WTC11 (cell line): ENCODE measurements at places on chromosomes 3 and 15. TPM values are rescaled to one million over a fixed set of nuclear protein-coding genes. Genes with fewer than 3 reads are reported as not detected.

The LRTM1 gene
- not detected in 3 replicates for total RNA-seq

The VPS18 gene
- total RNA-seq = 22.0 to 27.3 TPM (median 24.1 TPM) in 3 replicates

DNA sequence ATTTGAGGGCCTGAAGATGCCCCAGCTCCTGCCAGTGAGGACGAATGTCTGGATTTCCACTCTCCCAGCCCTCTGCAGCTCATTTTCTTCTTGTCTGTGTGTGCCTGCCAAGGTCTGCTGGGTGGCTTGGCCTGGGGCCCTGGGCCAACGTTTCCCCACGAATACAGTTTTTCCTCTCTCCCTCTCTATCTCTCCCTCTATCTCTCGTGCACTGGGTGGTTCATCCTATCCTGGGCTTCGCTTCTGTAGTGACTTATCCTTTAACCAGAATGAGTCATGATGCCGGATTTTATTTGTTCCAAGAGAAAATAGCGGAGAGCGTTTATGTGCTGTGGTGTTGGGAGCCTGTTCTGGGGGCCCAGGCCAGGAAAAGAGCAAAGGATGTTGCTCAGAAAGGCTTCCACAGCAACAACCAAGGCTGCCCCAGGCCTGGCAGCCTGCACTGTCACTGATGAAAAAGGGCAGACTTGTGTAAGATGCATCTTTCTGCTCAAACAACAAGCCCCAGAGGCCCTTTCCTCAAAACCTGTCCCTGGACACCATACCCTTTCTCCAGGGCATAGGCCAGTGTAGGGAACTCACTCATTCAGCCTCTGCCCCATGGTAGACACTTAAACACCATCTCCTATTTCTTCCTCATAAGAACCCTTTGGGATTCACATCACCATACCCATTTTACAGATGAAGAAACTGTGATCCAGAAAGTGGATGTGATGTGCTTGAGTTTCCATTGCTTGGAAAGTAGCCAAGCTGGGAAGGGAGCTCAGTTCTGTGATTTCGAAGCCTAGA is 47.3 kb downstream of the ITGA11 start:
- H3K36me3 ChIP-seq = no peaks in the 10 kb centered on the region
- no peak overlapping the region for H3K4me3 ChIP-seq
- peaks cover 2% of the 10 kb centered on the region; the same call in 1 of the 2 replicates for H3K27me3 ChIP-seq
- H3K27ac ChIP-seq = no peak overlapping the region
- H3K4me1 ChIP-seq = no peaks in the 10 kb centered on the region

DNA sequence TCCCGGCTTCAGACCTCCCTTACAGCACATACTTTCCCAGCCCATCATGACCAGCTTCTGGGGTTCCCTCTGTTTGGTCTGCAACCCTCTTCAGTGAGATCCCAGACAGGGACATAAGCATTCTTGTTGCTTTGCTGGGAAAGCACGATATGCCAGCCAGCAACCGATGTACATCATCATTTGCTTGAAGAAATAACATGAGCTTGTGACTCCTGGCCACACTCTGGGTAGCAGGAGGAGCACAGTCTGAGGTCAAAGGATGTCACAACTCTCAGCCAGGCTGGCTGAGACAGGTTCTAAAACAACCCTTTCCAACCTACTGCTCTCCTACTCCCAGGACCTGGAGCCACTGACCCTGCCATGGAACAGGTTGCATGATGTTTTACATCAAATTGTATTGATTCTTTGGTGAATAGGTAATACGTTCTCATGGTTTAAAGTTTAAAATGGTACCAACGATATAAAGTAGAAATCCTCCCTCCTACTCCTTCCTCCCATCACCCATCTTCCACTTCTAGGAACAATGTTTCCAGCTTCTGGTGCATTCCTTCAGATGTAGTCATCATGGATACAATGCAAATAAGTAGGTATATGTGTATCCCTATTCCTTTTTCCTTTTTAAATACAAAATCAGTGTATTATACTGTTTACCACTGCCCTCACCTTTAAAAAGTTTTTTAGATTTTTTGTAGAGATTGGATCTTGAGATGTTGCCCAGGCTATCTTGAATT is 190.3 kb downstream of the OPA1 start:
- peaks cover 58% of the 10 kb centered on the region for H3K4me1 ChIP-seq
- H3K27me3 ChIP-seq = peaks cover 51% of the 10 kb centered on the region
- H3K36me3 ChIP-seq = no peaks in the 10 kb centered on the region

- no peak for DNase-seq
- no peak overlapping the region for H3K4me3 ChIP-seq
- H3K27me3 ChIP-seq = no peaks in the 10 kb centered on the region
- H3K36me3 ChIP-seq = no peaks in the 10 kb centered on the region
- peaks cover 8% of the 10 kb centered on the region for H3K4me1 ChIP-seq
- no peak overlapping the region for H3K27ac ChIP-seq
These were observed 79.9 kb downstream of the MBNL1 start for GRCh38 chr3:152348436-152349177.
